Cardiac septum (tissue), 1 donor: ENCODE measurements at places on chromosomes 1 and 21. TPM values are rescaled to one million over a fixed set of nuclear protein-coding genes. Genes with fewer than 3 reads are reported as not detected.

DNA sequence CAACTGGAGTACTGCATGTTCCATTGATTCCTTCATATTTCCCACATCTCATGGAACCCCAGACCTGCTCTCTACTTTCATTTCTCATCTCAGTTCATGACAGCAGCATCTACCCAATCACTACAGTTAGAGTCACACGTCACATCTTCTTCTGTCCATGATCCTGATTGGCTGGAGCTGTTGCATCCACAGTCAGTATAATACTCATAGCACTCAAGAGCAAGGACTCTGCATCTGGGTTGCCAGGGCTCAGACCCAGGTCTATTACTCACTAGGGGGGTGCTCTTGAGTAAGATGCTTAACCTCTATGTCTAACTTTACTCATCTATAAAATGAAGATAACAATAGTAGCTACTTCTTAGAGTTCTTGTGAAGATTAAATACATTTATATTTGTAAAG, 4.4 kb upstream of the XPR1 start:
- no peak for DNase-seq

DNA sequence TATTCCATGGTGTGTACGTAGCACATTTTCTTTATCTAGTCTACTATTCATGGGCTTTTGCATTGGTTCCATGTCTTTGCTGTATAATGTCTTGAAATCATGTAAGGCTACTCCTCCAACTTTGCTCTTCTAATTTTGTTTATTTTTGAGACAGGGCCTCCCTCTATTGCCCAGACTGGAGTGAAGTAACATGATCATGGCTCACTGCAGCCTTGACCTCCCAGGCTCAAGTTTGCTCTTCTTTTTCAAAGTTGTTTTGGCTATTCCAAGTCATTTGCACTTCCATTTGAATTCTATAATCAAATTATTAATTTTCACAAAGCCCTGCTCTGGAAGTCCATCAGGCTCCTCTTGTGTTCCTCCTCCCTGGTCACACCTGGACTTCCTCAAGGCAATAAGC, 90.2 kb upstream of the SGIP1 start:
- no peak for DNase-seq

NPHS2 gene
- total RNA-seq = not detected

- DNase-seq = no peak
Measured at GRCh38 chr1:167293057-167293456, 72.4 kb downstream of the POU2F1 start.

DNA sequence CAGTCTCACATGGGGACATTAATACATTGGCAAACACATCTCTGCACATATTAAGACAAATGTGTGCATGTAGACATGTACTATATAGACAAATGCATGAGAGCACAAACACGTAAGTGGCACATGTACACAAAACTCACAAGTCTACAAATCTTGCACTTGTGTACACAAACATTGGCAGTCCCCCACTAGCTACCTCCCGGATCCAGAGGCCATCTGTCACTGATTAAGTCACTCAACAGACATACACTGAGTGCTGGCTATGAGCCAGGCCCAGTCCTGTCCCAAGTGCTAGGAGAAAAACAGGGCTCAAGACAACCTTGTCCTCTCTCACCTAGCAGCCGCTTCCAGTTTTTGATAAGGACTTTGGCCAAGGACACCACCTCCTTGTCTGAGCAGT, 7.0 kb downstream of the TCEA3 start:
- no peak for DNase-seq

INKA2 gene
- total RNA-seq = 13.7 TPM

CD5L gene
- total RNA-seq = not detected

DNA sequence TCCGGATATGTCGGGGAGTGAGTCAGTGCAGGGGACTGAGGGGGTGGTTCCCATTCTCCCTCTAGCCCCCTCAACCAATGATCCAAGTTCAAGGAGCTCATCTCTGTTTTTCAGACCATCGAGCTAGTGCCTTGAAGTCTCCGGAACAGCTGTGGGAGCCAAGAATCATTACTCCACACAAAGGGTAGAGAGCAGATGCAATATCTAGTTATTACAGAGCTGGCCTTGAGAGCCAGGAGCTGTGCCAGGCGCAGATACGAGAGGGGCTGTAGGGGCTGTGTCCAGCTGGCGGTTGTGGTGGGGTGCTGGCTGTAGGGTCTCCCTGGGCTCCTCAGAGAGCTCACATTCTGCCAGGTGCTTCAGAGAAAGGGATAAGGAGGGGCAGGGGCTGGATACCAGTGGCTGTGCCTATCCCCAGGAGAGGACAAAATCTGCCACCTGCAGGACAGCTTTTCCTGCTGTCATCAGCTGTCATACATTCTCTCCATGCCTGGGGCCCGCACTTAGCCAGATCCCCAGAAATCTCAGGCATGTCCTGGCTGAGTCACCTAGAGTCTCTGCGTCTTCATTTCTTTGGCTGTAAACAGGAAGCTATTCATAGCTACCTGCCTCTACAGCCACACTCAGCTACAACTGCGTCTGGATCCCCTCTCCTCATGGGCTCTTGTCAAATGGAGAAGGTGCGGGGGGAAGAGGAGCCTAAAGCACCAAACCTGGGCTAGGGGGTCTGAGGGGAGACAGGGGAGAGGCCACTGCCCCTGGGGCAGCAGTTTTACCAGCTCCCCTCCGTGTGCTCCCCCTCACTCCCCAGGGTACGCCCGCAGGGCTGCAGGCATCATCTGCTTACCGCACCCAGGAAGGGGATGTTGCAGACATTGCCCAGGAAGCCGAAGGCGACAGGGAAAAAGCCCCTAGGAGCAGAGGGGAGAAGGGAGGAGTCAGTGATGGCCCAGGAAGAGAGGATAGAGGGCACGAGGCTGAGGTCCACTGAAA, 2.4 kb upstream of the KISS1 start:
- no peak for DNase-seq

- DNase-seq = no peak
Measured at GRCh38 chr21:17539323-17539722, 26.5 kb downstream of the CXADR start.
